Stimulated activated CD4-positive, alpha-beta T cell treated with anti-CD3 and anti-CD28 coated beads, Interleukin-15, amount 100 ng/mL, for 1 hour (primary cell): ENCODE measurements at places on chromosomes 2 and 18.
A peak's percentile ranks its signal among the peaks of the same experiment; 100 is the strongest.

DNA sequence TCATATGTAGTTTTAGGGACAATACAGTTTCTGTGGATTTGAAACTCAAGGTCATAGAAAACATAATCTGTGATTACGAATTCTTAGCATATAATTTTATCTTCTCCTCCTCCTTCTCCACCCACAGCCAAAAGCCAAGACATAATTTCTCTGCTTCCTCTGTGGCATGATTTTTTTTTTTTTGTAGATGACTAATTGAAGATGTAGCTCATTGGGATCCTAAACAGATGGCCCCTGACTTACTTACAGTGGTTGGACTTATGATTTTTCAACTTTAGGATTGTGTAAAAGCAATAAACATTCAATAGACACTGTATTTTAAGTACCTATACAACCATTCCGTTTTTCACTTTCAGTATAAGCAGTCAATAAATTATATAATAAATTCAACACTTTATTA is 42.3 kb downstream of the FSIP2 start:
- no peak for DNase-seq

DNA sequence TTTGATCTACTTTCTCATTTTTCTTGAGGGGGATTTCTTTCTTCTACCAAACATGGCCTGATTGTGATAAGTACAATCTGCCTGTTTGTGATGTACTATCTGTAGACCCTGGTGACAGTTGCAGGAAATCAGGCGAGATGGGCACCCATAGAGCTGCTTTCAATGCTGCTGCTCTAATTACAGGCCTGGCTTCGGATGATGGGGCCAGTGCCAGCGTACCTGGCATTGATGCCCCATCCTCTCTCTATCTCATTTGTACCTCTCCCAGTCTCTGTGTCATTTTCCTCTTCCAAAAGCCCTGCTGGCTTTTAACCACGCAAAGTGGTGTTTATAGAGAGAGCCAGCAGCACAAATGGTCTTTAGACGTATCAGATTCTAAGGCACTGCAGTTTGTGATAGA is 69.9 kb downstream of the KCTD18 start:
- DNase-seq: no peak

- no peak for DNase-seq
These were observed 143.1 kb downstream of the KCTD1 start for GRCh38 chr18:26405190-26405801.

- DNase-seq: no peak
These were observed 83.5 kb downstream of the DPP10 start for GRCh38 chr2:114525955-114526354.

GRCh38 chr2:210303498-210303897 is 11.5 kb downstream of the MYL1 start:
- no peak for DNase-seq

DNA sequence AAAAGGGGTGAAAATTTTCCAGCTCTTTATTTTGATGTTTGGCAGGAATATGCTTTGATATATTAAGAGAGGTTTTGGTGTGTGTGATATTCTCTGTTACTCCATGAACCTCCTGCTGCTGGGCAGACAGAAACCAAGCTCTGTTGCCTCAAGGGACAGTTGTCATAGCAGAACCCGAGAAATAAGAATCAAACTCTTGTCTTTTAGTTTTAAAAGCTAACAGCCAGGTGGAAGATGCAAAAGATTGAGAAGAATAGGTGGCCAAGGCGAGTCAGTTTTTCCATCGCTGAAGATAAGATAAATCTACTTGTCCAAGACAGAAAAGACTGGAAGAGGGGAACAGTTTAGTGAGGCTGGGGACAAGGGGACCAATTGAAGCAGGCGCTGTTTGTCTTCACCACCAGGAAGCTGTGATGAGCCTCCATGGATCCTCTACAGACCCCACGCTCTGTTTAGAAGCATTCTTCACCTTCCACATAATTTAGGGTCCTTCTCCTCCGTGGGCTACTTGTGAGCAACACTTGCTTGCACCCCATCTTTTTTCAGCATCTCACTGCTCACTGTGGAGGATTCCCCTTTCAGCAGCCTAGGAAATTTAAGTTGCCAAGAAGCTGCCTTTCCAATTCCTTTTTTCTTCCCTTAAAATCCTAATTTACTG is 23.9 kb downstream of the PMAIP1 start:
- DNase-seq: no peak

DNA sequence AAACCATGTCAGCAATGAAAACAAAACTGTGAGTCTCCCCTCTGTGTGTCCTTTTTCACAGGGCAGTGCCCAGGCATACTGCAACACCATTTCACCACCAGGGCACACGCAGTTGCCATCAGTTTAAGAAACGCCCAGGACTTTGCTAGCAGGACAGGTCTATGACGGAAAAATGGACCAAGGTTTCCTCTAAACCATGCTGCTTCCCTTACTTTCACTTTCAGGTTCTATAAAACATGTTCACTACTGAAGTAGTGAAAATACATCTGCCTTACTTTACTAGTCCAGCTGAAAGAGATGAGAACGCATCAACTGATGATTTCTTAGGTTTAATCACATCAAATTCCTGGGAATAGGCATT is 110.5 kb downstream of the TCF4 start:
- DNase-seq: no peak

DNA sequence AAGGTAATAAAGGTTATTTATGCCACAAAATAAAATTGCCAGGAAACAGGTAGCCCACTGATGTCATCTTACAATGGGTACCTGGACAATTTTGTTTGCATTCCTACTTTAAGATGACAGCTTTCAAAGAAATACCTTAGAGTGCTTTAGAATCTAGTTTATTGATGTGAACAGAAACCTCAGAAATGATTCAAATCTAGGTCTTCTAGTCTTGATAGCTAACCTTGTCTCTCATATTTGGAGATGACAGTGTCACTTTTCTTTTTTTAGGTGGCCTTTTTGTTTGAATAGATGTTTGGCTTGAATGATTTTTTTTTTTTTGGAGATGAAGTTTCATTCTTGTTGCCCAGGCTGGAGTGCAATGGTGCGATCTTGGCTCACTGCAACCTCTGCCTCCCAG is 69.1 kb downstream of the PIK3C3 start:
- DNase-seq: no peak

GRCh38 chr2:123502931-123503330 is 522.2 kb upstream of the CNTNAP5 start:
- DNase-seq: no peak

GRCh38 chr18:58080451-58080850 is 36.4 kb downstream of the NEDD4L start:
- no peak for DNase-seq

DNA sequence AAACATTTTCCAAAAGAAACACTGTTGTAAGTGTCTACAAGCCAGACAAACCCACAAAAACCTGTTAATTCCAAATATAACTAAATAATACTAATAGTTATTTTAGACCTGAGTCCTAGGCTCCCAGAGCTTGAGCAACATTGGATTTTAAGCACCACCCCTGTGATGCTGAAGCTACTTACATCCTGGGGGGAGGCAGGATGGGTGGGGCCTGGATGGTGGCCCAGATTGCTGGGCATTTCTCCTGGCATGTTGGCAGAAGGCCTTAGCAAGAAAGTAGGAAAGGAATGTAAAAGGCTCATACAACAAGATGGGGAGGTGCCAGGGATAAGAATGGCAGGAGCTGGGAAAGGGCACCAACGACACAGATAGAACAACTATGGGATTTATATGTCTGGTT is 50.7 kb upstream of the OTX1 start:
- no peak for DNase-seq

GRCh38 chr2:99660616-99661406 is 171.0 kb upstream of the REV1 start:
- DNase-seq: no peak

- DNase-seq: no peak
These were observed 44.4 kb upstream of the SMAD7 start for GRCh38 chr18:48994926-48995835.

DNA sequence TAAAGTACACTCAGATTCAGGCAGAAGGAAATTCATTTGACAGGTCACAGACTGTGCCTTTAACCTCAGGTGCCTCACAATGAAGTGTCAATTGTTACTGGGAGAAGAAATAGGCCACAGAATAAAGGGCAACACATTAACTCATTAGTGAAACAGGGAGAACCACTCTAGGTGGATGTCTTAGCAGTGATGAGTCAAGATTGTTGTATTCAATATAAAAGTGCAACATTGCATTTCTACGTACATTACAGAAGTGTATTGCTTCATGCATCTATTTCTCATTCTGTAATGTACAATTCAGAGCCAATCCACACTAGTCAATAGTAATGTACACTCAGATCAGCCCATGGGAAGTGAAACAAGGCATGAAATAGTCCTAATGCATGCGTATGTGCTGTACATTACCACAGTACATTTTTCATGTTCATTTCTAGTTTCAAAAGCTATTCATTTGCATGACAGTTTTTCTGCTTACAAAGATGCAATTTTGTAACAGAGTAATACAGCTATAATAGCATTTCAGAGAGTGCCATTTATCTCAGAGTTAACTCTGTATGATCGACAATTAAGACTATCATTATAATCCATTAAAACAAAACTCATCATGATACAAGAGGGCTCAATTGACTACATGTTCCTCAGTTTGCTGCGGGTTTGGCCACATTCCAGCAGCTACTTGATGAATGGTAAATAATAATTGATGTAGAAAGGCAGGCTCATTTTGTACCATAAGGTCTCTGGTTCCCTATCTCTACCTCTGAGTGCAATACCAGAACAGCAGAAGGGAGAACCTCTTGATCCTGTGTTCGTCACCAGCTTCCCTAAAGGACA is 12.2 kb upstream of the ARL5A start:
- no peak for DNase-seq

GRCh38 chr2:80454628-80455027 is 150.1 kb upstream of the LRRTM1 start:
- no peak for DNase-seq

- DNase-seq: no peak
These were observed 356.0 kb upstream of the GALNT5 start for GRCh38 chr2:156901373-156902031.

GRCh38 chr2:199467066-199467822 is 9.5 kb upstream of the SATB2 start:
- no peak for DNase-seq

- no peak for DNase-seq
These were observed 21.0 kb upstream of the CCDC141 start for GRCh38 chr2:179070895-179071294.

DNA sequence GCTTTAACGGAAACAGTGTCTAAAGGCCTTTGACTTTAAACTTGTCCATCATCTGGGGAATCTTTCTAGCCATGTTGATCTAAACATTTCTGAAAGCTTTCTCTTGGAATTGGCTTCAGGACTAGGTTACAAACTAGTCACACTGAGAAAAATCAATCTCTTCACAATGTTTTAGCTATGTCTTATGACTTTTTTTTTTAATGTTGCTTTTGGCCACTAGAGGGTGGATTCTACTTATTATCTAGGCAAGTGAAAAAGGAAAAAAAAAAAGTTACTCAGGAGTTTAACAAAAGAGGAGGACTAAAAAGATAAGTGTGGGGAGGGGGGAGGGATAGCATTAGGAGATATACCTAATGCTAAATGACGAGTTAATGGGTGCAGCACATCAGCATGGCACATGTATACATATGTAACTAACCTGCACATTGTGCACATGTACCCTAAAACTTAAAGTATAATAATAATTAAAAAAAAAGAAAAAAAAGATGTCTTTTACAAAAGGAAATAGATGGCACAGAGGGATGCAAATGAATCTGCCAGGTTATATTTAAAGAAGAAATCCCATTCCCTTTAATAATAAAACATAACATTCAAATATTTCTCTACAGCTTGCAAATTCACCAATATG is 160.4 kb upstream of the PID1 start:
- no peak for DNase-seq

GRCh38 chr2:210756855-210757254 is 200.5 kb downstream of the CPS1 start:
- DNase-seq: no peak

GRCh38 chr2:52779446-52779845 is 988.2 kb upstream of the CHAC2 start:
- DNase-seq: no peak

GRCh38 chr2:98577313-98577712 is 31.0 kb downstream of the COA5 start:
- DNase-seq: no peak

- DNase-seq: peak; percentile 37
These were observed 10.6 kb upstream of the MC5R start for GRCh38 chr18:13813271-13813849.

- DNase-seq: no peak
These were observed 2072.6 kb upstream of the CELF4 start for GRCh38 chr18:39638224-39638623.

GRCh38 chr2:48283586-48284269 is 246.2 kb upstream of the STON1 start:
- no peak for DNase-seq

DNA sequence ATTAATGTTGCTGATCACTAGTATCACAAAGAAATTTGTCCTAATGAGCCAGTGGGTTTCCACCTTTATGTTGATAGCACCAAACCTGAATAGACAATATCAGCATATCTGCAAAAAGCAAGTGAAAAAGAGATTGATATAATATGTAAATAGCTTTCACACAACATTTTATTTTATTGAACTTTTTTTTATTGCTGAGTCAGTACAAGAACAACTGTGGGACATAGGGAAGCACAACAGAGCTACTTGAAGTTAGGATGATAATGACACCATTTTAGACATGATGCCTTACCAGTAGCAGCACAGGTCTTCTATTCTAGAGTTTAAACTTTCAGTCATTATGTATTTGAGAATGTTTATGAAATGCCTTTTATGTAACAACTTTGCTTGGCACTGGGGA is 554.1 kb upstream of the SETBP1 start:
- no peak for DNase-seq

DNA sequence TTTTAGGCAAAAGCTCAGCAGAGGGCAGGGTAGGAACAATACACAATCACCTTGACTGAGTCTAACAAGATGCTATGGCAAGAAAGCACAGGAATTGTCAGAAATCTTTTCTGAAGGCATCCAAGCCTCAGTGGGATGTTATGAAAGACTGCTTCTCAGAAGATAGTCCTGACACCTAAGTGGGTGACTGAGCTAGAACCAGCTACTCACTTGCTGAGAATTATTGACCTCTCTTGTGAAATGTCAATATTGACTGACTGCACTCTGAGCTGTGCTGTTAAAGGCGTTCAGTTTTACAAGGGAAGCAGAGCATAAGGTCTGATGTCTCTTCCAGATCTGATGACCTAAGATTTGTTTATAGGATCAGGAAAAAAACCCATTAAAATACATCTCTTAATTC is 46.1 kb downstream of the TACR1 start:
- DNase-seq: no peak
